ENCODE measurements at places on chromosomes 3 and 15. TPM values are rescaled to one million over a fixed set of nuclear protein-coding genes. Genes with fewer than 3 reads are reported as not detected.

DNA sequence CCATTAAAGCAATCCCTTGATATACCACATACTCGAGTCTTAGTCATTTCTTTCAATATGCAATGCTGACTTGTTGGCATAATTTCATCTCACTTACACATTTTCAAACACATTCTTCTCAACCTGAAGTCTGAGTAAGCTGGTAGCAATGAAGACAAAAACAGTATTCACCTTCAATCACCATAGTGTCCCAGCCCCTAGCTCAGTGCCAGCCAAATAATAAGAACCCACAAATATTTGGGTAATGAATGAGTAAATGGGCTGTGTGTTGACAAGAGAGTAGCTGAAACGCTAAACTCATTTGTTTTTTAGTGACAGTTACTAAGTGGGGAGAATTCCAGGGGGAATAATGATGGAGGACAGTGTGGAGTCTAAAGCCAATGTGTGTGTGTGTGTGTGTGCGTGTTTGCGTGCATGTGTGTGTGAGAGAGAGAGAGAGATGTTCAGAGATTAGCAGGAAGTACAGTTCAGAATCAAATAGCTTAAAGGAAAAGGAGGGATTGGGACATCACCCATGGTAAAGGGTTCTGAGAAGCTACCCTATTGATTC is 165.7 kb downstream of the GAP43 start:
- no peak overlapping the region for H3K27ac ChIP-seq
- H3K4me1 ChIP-seq: peaks cover 3% of the 10 kb centered on the region
- no peak overlapping the region for H3K4me3 ChIP-seq
- DNase-seq: no peak
- H3K36me3 ChIP-seq: no peaks in the 10 kb centered on the region
- H3K27me3 ChIP-seq: no peaks in the 10 kb centered on the region

GRCh38 chr3:153063337-153063736 is 98.7 kb upstream of the RAP2B start:
- DNase-seq: no peak
- H3K27ac ChIP-seq: no peak overlapping the region
- H3K27me3 ChIP-seq: no peaks in the 10 kb centered on the region
- H3K36me3 ChIP-seq: no peaks in the 10 kb centered on the region
- H3K4me3 ChIP-seq: no peak overlapping the region

DNA sequence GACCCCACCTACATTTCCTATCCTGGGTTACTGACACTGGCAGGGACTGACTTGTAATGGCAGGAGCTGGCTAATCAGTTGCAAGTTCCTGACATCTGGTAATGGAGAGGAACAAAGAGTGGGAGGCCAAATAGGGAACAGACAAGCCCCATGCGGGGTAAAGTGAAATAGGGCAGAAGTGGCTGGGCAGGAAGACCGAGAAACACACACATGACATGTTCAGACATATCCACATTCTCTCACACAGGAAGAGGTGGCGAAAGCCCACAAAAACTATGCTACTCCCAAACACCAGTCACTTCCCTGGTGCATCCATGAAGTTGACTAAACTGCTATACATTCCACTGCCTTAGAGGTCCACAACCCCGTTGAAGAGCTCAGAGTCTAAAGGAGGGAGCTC is 394.1 kb upstream of the TBL1XR1 start:
- no peaks in the 10 kb centered on the region for H3K36me3 ChIP-seq
- DNase-seq: no peak
- H3K27ac ChIP-seq: no peak overlapping the region
- no peaks in the 10 kb centered on the region for H3K27me3 ChIP-seq
- H3K4me3 ChIP-seq: no peak overlapping the region

- H3K4me3 ChIP-seq: no peak within 1 kb of the TSS
- H3K36me3 ChIP-seq: no peaks in the 10 kb centered on the region
- no peak within 1 kb of the TSS for H3K27ac ChIP-seq
Observed at GRCh38 chr15:79282371-79283251, at the start of gene ANKRD34C. TSS of gene ANKRD34C (plus strand) at chr15:79282722. CDS start at chr15:79293285, 10,563 bp downstream.

NPAP1 gene
- not detected for total RNA-seq

GOLGA8M gene
- total RNA-seq: not detected

All from A673 (cell line).